Brain microvascular endothelial cell (primary cell): ENCODE measurements at places on chromosomes 6 and 20.

- DNase-seq = no peak
Measured at GRCh38 chr6:35543459-35544193, 30.9 kb upstream of the TULP1 start.

DNA sequence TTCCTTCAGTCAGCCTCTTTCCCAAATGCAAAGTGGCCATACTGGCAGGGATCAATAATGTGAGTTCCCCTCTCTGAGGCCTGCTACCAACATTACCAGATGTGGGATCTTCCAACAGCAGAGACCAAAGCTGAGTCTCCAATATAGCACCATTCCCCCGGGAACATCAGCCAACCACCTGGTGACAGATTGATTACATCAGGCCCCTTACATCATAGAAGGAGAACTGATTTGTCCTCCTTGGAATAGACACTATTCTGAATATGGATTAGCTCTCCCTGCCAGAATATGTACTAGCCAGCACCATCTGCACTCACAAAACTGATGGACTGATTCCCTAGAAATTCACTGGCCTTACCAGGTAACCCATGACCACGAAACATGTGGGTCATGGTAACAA lies 61.9 kb upstream of the CARMIL1 start:
- no peak for DNase-seq

- no peak for DNase-seq
Measured at GRCh38 chr6:157029980-157030690, 253.0 kb downstream of the ARID1B start.

DNA sequence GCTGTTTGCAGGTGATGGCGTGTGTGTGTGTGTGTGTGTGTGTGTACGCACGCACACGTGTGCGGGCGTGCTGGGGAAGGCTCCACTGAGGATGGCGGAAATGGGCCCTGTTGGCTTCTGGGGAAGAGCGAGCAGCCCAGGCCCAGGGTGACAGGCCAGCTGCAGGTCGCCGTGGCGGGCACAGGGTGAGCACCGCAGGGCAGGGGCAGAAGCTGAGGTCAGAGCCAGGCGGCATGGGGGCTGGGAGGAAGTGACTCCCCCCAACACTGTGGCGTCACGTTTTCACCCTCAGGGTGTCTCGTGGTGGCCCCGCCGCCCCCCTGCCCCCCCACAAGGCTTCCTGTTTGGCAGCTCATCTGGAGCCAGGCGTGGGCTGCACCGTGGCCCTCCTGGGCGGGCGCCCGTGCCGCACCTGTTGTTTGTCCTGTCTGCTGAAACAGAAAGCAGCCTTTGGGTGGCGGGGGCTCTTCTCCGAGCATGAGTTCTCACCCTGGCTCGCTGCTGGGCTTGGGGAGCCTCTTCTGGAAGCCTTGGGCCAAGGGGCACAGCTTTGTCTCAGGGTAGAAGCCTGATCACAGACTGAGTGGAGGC lies 7.1 kb downstream of the RBM38 start:
- no peak for DNase-seq

DNA sequence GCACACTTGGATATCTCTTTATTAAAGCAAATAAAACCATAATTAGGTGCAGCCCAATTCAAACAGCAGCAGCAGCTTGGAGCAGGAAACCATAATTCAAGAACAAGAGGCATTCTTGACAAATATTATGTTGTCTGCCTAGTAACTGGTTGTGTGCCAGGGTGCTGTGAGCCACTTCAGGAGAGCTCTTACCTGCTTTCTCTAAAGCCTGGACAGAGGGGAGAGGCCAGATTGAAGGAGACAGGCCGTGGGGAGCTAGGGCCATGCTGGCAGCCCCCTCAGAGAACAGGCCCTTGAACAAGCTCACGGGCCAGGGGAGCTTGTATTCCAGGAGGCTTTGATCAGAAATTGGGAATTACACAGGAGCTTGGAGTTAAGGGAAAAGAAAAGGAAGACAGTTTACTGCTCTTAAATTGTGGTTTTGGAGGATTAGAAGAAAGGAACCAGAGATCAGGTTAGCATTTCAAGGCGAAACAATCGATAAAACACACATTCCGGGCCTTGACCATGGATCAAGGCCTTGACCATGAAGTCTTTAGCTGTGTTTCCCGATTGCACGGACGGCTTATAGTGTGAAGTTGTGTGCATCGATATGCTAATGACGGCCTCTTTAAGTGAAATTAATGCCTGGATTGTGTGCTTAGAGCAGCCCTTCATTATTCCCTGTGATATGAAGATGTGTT lies 69.8 kb upstream of the NKX2-2 start:
- no peak for DNase-seq

DNA sequence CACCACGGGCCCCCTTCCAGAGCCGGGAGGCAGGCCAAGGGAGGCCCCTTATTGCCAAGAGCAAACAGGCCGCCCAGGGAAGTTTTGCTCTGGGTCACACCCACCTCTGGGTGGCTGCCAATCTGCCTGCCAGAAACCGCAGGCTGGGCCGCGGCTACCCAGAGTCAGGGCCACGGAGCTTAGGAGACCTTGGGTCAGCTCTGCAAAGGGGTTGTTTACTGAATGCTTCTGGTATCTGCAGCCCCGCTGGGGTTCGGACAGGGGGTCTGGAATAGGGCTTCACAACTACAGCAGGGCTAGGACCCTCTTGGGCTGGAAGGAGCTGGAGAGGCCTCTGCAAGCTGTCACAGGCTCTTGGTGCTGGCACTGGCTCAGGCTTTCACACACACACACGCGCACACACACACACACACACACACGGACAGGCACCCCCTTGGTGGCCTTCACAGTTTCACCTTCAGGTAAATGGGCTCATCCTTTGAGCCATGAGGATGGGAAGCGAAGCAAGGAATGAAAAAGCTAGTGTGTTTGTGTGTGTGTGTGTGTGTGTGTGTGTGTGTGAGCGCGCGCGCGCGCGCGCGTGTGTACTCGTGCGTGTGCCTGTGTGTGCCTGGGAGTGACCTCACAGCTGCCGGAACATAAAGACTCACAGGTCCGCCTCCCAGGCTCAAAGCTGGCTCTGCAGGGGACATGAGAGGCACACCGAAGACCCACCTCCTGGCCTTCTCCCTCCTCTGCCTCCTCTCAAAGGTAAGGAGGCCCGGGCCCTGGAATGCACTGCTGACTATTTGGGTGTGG lies at the start of gene CCN5:
Gene CCN5, plus strand, starts transcription at position 669 of the 798 bp plus-strand sequence. Its CDS starts 22 bp downstream, at position 691.
- DNase-seq = peak; percentile 60

GRCh38 chr20:61937146-61937962 lies 128.3 kb downstream of the TAF4 start:
- no peak for DNase-seq

DNA sequence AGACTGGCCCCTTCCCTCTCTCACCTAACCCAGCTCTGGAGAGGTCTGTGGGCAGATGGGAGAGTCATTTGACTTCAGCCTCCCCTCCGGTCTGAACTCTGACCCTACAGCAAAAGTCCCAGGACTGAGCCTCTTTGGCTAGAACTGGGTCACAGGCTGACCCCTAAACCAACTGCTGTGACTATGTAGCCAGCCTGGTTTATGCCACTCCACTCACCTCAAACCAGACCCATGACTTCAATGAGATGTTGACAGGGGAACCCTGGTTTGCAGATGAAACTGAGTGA lies 864 bp upstream of the OSBPL2 start:
- no peak for DNase-seq

DNA sequence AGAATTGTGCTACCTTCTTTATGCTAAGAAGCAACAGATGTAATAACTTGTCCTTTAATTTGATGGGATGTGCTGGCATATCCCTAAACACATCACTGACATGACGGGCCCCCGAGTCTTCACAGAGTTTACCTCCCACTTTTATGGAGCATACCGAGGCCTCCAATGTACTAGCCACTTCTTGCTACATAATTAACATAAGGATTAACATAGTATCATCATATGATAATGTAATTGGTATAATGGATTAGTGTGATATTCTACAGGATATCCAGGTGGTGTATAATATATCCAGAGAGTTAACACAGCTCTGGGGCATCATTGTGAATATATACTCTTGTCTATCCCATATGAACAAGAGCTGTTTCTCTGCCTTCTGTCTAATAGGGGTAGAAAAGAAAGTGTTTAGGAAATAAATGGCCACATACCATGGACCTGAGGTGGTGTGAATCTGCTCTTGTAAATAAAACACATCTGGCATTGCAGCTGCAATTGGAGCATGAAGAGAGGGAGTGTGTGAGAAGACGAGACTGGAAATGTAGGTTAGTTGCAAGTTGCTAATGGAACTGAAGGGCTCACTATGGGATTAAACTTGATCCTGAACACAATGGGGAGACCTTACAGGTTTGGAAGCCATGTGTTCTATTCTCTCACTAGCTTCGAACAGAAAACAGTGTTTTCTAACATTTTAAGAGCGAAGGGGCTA lies 102.3 kb downstream of the IYD start:
- no peak for DNase-seq

GRCh38 chr20:20410678-20411077 lies 42.8 kb downstream of the INSM1 start:
- DNase-seq = no peak

GRCh38 chr6:40328386-40328985 lies 258.7 kb downstream of the LRFN2 start:
- DNase-seq = no peak

DNA sequence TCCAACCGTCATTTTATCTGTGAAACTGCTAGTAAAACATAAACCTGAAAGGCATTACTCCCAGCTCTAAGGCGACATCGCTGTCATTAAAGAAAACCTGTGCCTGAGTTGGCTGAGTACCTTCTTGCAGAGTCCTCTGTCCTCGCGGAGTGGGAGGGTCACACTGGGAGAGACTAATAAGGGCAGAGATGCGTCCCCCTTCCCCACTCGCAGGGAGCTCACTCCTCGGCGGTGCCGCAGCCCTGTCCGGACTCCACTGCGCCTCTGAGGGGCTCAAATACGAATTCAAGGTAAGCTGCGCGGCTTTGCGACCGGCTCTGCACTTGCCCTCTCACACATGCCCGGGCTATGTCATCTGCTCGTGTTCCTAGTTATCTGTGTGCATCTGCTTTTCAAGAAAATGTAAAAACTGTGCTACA lies at the start of gene COL19A1:
Gene COL19A1, plus strand, starts transcription at position 206 of the 419 bp plus-strand sequence. CDS start 13,012 bp downstream, outside the sequence.
- no peak for DNase-seq

GRCh38 chr6:31042806-31043205 lies 32.5 kb downstream of the MUC22 start:
- DNase-seq = peak; percentile 44

DNA sequence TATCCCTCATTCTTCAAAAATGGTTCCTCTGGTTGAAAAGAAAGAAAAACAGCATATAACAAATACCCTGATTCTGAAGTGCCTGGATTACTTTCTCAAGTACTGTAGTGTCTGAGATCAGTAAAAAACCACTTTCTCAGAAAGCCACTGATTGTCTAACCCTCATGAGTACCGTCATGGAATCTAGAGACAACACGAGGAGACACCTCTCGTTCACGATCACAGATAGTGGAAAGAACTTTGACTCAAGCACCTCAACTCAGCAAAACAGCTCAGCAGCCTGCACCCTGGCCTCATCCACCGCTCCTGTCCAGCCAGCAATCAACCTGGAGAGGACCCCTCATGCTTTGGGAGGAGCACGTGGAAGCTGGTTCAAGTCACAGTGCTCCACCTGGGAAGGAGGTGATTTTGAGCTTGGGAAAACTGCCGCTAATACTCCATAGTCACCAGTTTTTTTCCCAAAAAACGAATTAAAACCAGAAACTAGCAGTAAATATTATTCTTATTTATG lies 1.0 kb downstream of the SCML4 start:
- DNase-seq = no peak

GRCh38 chr6:131937703-131938631 lies 13.2 kb downstream of the CCN2 start:
- DNase-seq = peak; percentile 96

- DNase-seq = no peak
Measured at GRCh38 chr6:11374036-11375010, 141.9 kb upstream of the NEDD9 start.

- DNase-seq = no peak
Measured at GRCh38 chr6:6169141-6169540, 151.3 kb downstream of the F13A1 start.

DNA sequence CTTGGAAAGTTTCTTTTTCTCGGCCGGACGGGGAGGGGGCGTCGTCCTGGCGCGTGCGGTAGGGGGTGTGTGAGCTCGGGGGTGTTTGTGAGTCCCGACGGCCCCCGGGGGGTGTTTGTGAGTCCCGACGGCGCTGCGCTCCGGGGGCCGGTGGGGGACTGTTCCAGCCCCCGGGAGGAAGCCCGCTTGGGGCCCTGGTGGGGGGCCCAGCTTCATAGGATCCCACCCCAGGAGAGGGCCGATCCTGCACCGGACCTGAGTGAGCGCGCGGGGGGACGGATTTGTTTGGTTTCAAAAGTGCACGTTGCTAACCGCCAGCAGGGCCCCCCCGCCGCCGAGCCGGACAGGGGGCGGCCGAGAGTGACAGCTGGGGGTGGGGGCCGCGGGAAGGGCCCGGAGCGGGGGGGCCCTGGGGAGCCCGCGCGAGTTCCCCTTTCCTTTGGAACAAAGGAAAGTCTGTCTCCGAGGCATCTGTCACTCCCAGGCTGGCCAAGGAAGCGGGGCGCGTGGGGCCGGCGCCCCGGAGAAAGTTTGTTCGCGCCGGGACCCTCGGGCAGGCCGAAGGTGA lies 485 bp downstream of the TGIF2 start:
- no peak for DNase-seq

DNA sequence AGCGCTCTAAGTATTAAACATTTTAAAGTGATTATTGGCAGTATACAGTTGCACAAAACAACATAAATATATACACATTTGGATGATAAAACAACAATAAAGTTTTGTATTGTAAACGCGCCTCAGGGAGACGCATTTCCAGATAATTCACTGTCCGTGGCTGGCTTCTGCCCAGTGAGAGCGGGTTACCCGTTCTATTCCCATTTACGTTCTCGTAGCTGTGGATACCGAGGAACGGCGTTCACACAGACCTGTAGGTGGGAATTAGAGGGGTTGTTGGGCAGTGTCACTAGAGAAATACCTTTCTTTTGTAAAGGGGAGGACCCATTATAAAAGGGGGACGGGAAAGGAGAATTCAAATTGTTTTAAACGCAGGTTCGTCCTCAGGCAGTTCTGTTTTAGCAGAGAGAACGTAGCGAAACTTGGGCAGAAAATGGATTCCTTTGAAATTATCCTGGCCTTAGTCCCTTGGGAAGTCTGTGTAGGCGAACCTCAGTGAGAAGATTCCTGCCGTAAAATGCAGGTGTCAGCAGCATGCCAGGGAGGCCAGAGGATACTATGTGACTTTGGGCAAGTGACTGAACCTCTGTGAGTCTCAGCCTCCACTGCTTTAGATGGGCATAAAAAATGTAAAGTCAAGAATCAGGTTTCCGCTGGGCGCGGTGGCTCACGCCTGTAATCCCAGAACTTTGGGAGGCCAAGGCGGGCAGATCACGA lies 756 bp downstream of the MTG2 start:
- DNase-seq = no peak

DNA sequence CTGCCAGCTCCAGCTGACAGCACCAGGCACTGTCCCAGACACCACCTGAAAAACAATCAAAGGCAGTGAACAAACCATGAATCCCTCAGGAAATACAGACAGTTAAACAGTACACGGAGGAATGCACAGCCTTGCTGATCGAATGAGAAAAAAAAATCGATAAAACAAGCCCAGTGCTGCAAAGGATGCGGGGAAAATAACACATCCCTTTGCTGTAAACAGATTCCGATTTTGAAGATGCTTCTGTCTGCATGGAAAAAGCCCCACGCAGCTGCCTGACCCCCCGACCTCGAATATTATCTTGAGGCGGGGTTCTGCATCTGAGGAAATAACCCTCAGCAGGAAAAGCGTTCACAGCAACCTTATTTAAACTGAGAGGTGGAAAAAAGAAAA lies 43.9 kb downstream of the RBM38 start:
- DNase-seq = no peak

- no peak for DNase-seq
Measured at GRCh38 chr20:6686171-6686570, 81.3 kb upstream of the BMP2 start.
